ENCODE measurements at places on chromosomes 1 and 21.

DNA sequence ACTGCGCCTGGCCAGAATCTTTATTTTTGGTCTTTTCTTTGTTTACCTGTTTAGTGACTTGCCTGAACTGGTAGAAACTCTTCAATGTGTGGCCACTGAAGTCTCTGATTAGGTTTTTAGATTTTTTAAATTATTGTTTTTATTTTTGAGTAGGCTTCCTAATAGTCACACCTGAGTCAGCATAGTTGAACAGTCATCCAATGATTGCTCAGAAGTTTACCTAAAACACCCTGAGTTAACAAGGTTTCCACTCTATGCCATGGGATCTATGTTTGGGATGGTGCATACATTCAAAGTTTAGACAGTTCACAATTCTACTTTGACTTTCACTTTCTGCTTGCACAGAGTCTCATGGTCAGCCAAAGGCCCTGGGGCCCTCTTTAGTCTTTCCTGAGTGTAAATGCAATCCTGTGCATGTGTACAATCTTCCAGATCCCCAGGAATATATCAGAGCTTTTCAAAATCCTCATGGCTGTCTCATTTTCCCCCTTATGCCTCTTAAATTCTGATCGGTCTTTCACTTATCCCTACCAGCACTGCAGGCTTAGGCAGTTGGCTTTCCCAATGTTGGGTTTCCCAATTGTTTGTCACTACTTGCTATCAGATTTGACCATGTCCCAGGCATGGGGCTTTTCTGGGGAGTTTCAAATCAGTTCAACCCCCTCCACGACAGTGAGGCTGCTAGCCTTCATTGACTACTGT lies 114.4 kb upstream of the RAB3GAP2 start:
- no peak for DNase-seq

DNA sequence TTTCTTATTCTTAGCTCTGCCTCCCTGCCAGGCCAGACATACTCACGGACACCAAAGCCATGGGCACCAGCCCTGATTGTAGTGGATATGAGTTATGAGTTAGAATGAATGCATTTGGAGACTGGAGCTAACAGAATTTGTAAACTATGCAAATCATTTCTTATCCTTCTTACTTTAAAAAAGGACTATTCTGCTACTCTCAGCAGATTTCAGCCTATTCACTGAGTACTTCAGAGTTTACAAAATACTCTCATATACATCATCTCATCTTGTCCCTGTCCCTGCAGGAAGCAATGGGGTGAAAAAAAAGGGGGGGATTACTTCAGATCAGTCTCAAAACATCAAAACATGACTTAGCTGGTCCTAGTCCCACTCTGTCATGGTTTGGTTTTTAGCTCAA lies 541.4 kb upstream of the PLXNA2 start:
- no peak for DNase-seq

- DNase-seq, result peak; percentile 13
Measured at GRCh38 chr1:108560189-108560873, 431 bp downstream of the EEIG2 start.

DNA sequence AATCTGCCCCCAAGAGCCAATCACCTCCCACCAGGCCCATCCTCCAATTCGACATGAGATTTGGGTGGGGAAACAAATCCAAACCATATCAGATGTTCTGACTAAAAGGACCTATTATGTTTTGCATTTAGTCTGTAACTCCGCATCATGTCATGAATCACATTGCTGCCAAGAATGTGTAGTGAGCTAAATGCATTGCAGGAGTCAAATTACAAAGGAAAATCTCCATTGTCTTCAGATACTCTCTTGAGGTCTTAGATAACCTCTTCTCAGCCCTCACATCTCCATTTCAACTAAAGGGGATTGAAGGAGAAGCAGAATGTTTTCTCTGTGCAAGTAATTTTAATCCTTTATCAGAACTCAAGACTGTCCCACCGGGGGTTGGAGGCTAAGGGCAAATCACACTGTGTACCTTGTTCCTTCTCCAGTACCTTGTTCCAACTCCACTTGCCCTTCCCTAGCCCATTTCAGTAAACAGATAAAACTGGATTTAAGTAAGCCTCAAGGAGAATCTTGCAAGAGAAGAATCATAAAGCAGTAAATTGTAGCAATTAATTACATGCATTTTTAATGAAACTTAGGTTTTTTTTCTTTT lies 34.1 kb downstream of the EXTL2 start:
- no peak for DNase-seq

DNA sequence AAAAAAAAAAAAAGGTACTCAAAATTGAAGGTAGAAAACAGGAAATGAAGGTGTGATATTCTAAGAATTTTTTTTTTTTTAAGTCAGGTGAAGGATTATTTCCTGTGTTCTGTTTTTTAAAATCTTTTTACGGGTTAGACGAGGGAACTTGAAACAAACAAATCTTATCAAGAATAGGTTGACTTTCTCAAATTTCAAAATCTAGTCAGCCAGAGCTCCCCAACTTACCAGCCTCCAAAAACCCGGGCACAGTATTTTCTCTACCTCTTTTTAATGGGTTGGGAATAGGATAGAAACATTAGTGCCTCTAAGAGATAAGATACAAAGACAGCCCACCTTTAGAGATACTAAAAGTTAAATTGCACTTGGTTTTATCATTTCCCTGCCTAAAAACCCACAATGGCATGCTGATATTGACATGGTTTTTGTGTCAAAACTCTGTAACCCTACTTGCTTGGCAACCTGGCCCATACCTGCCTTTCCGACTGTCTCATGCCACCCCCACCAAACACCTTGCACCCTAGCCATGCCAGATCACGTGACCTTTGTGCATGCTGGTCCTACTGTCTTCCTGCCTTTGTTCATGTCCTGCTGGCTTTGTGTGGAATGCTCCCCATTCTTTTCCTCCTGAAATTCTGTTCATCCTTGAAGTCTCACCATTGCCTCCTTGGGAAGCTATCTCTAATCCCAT lies 4.2 kb downstream of the RCAN3 start:
- DNase-seq, result no peak

DNA sequence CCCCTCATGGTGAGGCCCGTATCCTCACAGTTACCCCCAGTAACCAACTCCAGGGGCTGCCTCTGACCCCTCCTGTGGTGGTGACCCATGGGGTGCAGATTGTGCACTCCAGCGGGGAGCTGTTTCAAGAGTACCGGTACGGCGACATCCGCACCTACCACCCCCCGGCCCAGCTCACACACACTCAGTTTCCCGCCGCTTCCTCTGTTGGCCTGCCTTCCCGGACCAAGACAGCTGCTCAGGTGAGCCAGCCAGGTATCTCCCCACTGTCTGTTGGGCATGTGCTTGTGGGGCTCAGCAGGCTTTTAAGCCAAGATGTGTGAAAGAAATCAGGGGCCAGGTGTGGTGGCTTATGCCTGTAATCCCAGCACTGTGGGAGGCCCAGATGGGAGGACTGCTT lies 39.9 kb downstream of the ZBTB17 start:
- DNase-seq, result no peak

DNA sequence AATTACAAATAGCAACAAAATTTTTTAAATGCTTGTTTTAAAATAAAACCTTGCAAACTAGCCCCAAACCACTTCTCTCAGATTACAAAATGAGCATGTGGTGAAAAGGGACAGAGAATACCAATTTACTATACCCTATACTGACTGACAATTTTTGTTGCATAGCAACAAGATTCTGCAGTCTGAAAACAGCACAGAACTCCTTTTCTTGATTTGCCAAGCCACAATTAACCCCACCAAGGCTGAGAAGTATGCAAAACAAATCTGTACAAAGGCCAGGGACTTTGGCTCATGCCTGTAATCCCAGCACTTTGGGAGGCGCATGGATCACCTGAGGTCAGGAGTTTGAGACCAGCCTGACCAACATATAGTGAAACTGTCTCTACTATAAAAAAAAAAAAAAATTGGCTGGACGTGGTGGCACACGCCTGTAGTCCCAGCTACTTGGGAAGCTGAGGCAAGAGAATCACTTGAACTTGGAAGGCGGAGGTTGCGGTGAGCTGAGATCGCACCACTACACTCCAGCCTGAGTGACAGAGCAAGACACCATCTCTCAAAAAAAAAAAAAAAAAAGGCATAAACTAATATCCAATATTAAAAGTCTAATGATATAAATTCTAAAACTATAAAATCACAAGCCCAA lies 21.8 kb downstream of the ENAH start:
- DNase-seq, result no peak

DNA sequence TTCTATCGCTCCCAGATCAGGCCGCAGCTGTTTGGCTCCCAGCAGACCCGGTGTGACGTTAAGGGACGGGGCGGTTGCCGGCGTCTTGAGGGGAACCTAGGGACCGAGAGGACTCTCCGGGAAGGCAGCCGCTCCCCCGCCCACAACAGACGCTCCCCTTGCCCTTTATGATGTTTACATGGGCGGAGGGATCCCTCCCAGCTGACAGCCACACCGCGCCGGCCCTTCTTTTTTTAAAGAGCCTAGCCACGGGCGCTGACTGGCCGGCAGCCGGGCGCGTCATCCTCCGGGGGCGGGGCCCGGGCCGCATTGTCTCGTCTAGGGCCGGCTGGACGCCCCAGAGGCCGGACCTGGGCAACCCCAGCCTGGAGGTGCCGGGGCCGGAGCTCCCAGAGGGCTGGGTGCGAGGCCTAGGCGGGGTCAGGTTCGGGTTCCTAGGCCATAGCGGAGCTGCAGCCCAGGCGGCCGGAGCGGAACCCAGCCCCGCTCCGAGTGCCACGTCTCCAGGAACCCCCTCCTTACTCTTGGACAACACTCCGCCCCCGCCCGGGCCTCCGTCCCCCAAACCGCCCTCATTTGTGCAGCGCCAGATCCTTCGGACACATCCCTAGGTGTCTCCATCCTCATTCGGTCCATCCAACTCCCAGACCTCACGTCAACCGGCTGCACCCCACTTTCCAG lies at the start of gene PCAT6:
Gene PCAT6 (plus strand): TSS at position 340 of the 681 bp plus-strand sequence.
- DNase-seq, result peak; percentile 89

DNA sequence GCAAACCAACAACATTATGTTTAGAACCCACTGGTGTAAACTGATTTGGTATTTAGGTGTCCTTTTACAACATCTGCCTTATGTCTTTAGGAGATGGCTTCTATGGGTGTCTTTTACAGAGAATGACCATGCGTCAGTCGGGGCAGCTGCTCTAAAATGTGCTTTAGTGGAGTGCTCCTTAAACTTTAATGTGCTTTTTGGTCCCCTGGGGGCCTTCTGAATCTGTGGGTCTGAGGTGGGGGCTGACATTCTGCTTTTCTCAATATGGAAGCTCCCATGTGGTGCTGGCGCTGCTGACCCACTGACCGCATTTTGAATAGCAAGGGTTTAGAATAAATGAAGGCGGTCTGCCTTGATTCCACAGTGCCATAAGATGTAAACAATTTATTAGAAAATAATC lies 173.2 kb upstream of the B3GALT2 start:
- DNase-seq, result no peak

- DNase-seq, result no peak
Measured at GRCh38 chr1:94912263-94913184, 14.4 kb downstream of the CNN3 start.
